ENCODE measurements at places on chromosomes 1 and 21.

- peak overlapping the region; percentile 100 for H3K27ac ChIP-seq
- H3K4me3 ChIP-seq, result peak overlapping the region; percentile 16
- no peaks in the 10 kb centered on the region for H3K27me3 ChIP-seq
- DNase-seq, result peak; percentile 93
- peaks cover 78% of the 10 kb centered on the region for H3K4me1 ChIP-seq
These were observed 36.8 kb downstream of the AHDC1 start for GRCh38 chr1:27567146-27567526.

- peaks cover 4% of the 10 kb centered on the region for H3K4me1 ChIP-seq
- H3K4me3 ChIP-seq, result no peak overlapping the region
- H3K27me3 ChIP-seq, result peaks cover 41% of the 10 kb centered on the region
- no peak for DNase-seq
- no peaks in the 10 kb centered on the region for H3K36me3 ChIP-seq
- no peak overlapping the region for H3K27ac ChIP-seq
These were observed 22.8 kb downstream of the LHX4 start for GRCh38 chr1:180252638-180253536.

DNA sequence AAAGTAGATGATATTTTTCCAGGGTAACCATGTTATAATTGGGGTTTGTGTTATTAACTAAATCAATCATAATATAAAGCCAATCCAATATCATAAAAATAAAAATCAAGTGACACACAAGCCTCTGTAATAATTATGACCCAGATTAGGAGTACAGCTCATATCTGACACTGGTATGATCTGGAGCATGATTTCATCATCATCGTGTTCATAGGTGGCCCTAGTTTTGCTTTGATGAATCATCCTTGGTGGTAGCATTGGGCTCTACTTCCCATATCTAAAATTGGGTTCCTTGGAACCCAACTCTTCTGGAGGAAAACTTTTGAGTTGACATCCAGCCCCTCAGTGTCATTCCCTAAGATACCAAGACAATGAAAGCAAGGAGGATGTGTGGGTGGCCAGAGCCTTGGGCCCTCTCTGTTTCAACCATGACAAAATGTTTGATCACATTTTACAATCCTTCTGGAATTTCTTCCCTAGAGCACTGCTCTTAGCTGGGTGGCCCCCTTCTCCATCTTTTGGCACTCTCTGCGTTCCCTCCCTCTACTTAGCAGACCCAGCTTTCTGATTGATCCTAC lies 37.0 kb upstream of the ENAH start:
- H3K4me1 ChIP-seq, result no peaks in the 10 kb centered on the region
- no peaks in the 10 kb centered on the region for H3K36me3 ChIP-seq
- H3K27me3 ChIP-seq, result peaks cover 7% of the 10 kb centered on the region
- no peak overlapping the region for H3K4me3 ChIP-seq
- no peak for DNase-seq

DNA sequence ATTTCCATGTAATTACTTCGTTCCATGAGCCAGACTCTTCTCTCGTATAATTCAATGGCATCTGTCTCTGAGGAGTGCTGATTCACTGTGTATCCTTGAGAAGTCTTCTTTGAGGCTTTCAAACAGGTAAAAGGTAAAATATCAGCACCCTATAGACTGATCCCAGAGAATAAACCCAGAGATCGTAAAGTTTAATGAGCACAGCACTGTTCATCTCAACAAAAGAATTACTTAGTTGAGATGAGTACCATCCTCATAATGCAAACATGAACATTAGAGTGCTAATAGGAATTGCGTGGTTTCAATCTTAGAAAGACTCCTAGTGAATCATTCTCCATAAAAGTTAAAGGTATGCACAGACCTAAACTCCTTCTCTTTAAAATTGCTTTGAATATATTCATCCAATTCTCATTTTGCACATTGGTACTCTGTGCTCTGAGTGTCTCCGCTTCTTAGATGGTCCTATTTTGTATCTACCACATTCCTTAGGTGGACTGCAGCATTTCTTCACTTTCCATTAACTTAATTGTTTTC lies 97.2 kb downstream of the TBX15 start:
- no peak for DNase-seq
- H3K4me1 ChIP-seq, result no peaks in the 10 kb centered on the region
- no peak overlapping the region for H3K27ac ChIP-seq
- H3K4me3 ChIP-seq, result no peak overlapping the region
- no peaks in the 10 kb centered on the region for H3K36me3 ChIP-seq

- H3K4me3 ChIP-seq, result no peak overlapping the region
- no peak for DNase-seq
These were observed 247.6 kb downstream of the TGFB2 start for GRCh38 chr1:218592688-218593087.

GRCh38 chr1:213107613-213108012 lies 56.6 kb downstream of the RPS6KC1 start:
- H3K27me3 ChIP-seq, result no peaks in the 10 kb centered on the region
- H3K4me1 ChIP-seq, result peaks cover 2% of the 10 kb centered on the region
- H3K27ac ChIP-seq, result no peak overlapping the region
- no peak for DNase-seq

- H3K27ac ChIP-seq, result no peak overlapping the region
- no peaks in the 10 kb centered on the region for H3K27me3 ChIP-seq
- no peak overlapping the region for H3K4me3 ChIP-seq
- DNase-seq, result no peak
These were observed 401.1 kb upstream of the LYPLAL1 start for GRCh38 chr1:218772575-218772974.

DNA sequence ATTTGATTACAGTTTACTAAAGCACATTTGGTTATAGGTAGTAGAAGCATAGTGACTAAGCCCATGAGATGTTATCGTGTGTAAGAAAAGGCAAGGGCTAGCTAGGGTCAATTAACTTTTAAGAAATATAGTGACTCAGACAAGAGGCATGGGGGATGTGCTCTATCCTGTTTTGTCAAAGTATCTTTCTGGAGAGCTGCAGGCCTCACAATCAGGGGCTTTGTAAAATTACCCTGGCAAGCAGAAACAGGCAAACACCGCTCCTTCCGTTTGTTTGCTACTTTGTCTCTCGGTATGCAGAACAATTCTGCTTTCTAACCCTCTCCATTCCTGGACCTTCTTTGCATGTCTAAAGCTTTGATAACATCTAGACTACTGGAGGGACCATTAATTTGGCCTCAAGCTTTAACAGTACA lies 26.1 kb upstream of the ZNF697 start:
- H3K36me3 ChIP-seq, result no peaks in the 10 kb centered on the region
- H3K27me3 ChIP-seq, result no peaks in the 10 kb centered on the region
- peak overlapping the region; percentile 27 for H3K27ac ChIP-seq
- H3K4me1 ChIP-seq, result peaks cover 7% of the 10 kb centered on the region
- no peak for DNase-seq
- H3K4me3 ChIP-seq, result no peak overlapping the region

GRCh38 chr1:94709891-94710581 lies 110.1 kb upstream of the SLC44A3 start:
- no peaks in the 10 kb centered on the region for H3K36me3 ChIP-seq
- no peak overlapping the region for H3K4me3 ChIP-seq
- no peak for DNase-seq

DNA sequence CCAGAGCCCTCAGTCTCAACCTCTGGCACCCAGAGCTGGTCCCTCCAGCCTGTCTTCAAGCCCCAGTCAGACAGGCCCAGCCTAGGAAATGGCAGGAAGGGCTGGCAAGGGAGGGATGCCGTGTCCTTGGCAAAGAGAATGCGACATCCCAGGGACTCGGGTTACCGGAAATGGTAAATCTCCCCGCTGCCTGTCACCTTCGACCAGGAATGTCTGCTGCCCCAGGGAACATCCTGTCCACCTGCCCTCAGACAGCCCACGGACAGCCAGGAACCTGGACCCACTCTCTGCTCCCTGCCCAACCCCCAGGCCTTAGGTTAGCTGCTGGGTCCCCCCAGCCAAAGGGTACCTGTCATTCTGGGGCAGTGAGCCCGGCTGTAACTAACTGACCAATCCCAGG lies 23.9 kb downstream of the HSPG2 start:
- no peaks in the 10 kb centered on the region for H3K36me3 ChIP-seq
- H3K27me3 ChIP-seq, result no peaks in the 10 kb centered on the region
- no peak overlapping the region for H3K27ac ChIP-seq
- no peak for DNase-seq

DNA sequence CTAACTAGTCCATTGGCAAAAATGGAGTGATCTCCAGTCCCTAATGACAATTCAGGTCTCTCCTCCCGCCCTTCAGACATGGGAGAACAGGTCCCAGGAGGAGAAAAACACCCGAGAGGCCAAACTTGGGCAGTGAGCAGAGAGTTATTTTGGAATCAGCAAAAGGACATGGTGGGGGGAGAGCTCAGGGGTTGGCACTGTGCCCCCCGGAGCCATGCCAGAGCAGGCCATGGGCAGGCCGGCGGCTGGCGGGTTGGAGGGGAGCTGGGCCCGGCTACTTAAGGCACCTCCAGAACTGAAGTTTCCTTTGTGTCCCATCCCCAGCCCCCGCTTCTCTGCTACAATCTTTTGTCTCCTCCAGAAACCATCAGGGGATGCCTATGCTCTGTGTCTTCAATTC lies 7.1 kb downstream of the LGR6 start:
- H3K36me3 ChIP-seq, result no peaks in the 10 kb centered on the region
- H3K27ac ChIP-seq, result no peak overlapping the region
- H3K4me3 ChIP-seq, result no peak overlapping the region
- H3K4me1 ChIP-seq, result no peaks in the 10 kb centered on the region
- no peaks in the 10 kb centered on the region for H3K27me3 ChIP-seq

- H3K27me3 ChIP-seq, result no peaks in the 10 kb centered on the region
- DNase-seq, result peak; percentile 75
- H3K27ac ChIP-seq, result no peak overlapping the region
- H3K36me3 ChIP-seq, result no peaks in the 10 kb centered on the region
These were observed 26.1 kb downstream of the UBE2T start for GRCh38 chr1:202315576-202316168.

DNA sequence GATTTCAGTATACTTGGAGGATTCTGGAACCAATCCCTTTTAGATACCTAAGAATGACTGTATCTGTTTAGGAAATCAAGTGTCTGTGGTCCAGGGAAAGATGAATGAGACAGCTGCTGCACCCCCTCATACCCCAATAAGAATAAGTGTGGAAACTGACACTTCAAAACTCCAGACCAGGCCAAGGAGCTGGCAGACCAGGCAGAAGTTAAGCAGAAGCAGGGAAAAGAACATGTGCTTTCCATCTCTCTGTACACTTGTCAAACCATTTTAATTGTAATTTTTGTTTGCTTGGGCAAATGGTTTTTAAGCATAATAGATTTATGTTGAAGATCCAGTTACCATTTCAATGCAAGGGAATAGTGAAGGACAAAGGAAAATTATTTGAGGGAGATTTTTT lies 100.2 kb downstream of the GREM2 start:
- H3K27me3 ChIP-seq, result no peaks in the 10 kb centered on the region
- H3K4me3 ChIP-seq, result no peak overlapping the region
- no peak overlapping the region for H3K27ac ChIP-seq
- H3K4me1 ChIP-seq, result no peaks in the 10 kb centered on the region
- DNase-seq, result no peak
- H3K36me3 ChIP-seq, result no peaks in the 10 kb centered on the region

- H3K27me3 ChIP-seq, result no peaks in the 10 kb centered on the region
- DNase-seq, result peak; percentile 18
- H3K4me3 ChIP-seq, result no peak overlapping the region
These were observed 43.9 kb downstream of the PIGK start for GRCh38 chr1:77175230-77175844.

DNA sequence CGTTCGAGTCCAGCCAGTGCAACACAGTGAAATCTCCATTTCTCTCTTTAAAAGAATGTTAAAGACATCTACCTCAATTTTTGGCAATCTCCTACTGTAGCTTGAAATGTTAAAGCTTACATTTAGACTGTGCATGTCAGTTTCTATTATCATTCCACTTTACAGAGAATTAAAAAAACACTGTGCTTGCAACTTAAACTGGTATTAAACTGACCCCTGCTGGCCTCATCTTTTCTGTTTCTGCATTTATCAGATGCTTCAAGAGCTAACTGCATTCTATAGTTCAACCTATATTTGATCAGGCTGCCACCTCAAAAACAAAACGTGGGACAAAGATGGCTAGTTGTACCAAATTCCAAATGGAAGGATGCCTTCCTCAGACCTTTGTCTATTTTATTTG lies 226.5 kb downstream of the SMYD3 start:
- DNase-seq, result no peak
- H3K4me1 ChIP-seq, result peaks cover 3% of the 10 kb centered on the region
- H3K36me3 ChIP-seq, result no peaks in the 10 kb centered on the region
- H3K27ac ChIP-seq, result no peak overlapping the region
- no peak overlapping the region for H3K4me3 ChIP-seq
- H3K27me3 ChIP-seq, result no peaks in the 10 kb centered on the region

GRCh38 chr1:2268285-2269056 lies 40.4 kb downstream of the SKI start:
- no peak overlapping the region for H3K4me3 ChIP-seq
- H3K36me3 ChIP-seq, result peaks cover 1% of the 10 kb centered on the region
- H3K4me1 ChIP-seq, result peaks cover 49% of the 10 kb centered on the region
- H3K27me3 ChIP-seq, result no peaks in the 10 kb centered on the region
- H3K27ac ChIP-seq, result no peak overlapping the region

GRCh38 chr1:201145132-201145531 lies 9.1 kb downstream of the TMEM9 start:
- no peak overlapping the region for H3K4me3 ChIP-seq
- H3K27me3 ChIP-seq, result no peaks in the 10 kb centered on the region
- H3K27ac ChIP-seq, result no peak overlapping the region
- no peak for DNase-seq
- no peaks in the 10 kb centered on the region for H3K4me1 ChIP-seq
- peaks cover 82% of the 10 kb centered on the region for H3K36me3 ChIP-seq

- no peak for DNase-seq
- H3K27me3 ChIP-seq, result no peaks in the 10 kb centered on the region
- no peak overlapping the region for H3K4me3 ChIP-seq
- H3K4me1 ChIP-seq, result no peaks in the 10 kb centered on the region
- no peak overlapping the region for H3K27ac ChIP-seq
These were observed 11.0 kb downstream of the XPR1 start for GRCh38 chr1:180642781-180643180.

GRCh38 chr1:200977071-200977754 lies 46.3 kb downstream of the KIF21B start:
- H3K36me3 ChIP-seq, result peaks cover 71% of the 10 kb centered on the region
- DNase-seq, result no peak
- H3K27me3 ChIP-seq, result no peaks in the 10 kb centered on the region
- H3K4me3 ChIP-seq, result no peak overlapping the region
- H3K4me1 ChIP-seq, result no peaks in the 10 kb centered on the region

- H3K36me3 ChIP-seq, result no peaks in the 10 kb centered on the region
- no peak overlapping the region for H3K4me3 ChIP-seq
- no peak overlapping the region for H3K27ac ChIP-seq
These were observed 905.8 kb upstream of the ADGRL2 start for GRCh38 chr1:80894921-80895320.

DNA sequence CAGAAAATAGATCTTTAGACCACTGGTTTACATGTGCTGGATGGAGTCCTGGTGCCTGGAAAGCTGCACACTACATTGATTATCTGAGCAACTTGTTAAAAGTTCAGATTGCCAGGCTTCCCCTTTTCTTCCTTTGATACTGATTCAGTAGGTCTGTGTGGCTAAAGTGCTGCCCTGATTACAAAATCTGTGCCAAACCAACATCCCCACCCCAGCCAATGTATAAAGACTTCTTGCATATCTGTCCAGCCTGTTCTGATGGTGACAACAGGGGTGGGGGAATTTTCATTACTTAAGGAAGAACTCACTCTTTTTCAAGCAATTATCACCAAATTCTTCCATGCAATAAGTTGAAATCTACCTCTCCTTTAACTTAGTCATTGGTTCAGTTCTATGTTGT lies 135.5 kb downstream of the TNFSF18 start:
- H3K36me3 ChIP-seq, result no peaks in the 10 kb centered on the region
- H3K4me3 ChIP-seq, result no peak overlapping the region

All from neuronal stem cell (in vitro differentiated cells).